LHCN-M2 (cell line): ENCODE measurements at places on chromosomes 11 and 22. TPM values are rescaled to one million over a fixed set of nuclear protein-coding genes. Genes with fewer than 3 reads are reported as not detected.

- no peak for DNase-seq
These were observed 37.2 kb upstream of the ETS1 start for GRCh38 chr11:128624269-128625175.

GRCh38 chr11:130766650-130767565 is 149.4 kb downstream of the SNX19 start:
- DNase-seq: no peak

- no peak for DNase-seq
These were observed 693.4 kb upstream of the CCDC90B start for GRCh38 chr11:83979593-83979992.

- peak; percentile 58 for DNase-seq
These were observed 14.7 kb downstream of the GLYATL2 start for GRCh38 chr11:58829786-58830185.

DNA sequence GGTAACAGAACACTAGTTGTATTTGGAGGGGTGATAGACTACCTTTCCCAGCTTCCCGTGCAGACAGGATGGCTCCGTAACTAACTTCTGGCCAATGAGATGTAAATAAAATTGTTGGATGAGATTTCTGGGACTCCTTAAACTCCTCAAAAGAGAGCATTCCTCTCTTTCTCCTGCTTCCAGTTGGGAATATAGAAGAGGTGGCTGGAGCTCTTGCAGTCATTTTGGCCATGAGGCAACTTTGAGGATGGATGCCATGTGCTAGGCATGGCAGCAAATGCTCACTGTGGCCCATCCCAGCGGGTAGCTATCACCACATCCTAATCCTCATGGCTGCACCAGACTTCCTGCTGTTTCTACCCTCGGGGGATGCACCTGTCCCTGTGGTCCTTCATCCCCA is 7.4 kb downstream of the MB start:
- DNase-seq: no peak

The OR8D1 gene
- not detected in 2 replicates for total RNA-seq

DNA sequence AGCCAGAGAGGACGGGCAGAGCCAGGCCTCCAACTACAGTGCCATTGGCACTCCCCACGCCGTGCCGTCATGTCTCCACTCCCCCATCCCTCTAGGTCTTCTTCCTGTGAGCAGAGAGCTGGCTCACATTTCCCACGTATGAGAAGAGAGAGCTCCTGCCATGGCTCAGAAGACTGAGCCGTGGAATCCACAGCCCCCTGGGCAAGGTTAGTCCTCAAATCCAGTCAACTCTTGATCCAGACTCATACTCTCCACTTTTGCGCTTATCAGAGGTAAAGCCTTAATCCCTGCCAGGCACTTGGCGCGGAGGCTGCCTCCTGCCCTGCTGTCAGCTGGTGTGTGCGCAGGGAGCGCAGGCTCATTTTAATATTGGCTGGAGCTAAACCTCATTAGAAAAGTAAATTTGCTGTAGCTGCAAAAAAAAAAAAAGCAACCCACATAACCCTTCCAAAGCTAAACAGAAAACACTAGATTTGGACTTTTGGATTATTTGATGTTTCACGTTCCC is 4.7 kb downstream of the B3GAT1 start:
- DNase-seq: no peak

GRCh38 chr11:69209421-69210309 is 53.9 kb downstream of the SMIM38 start:
- DNase-seq: no peak

- DNase-seq: no peak
These were observed 162.5 kb upstream of the ISX start for GRCh38 chr22:34903416-34903815.

DNA sequence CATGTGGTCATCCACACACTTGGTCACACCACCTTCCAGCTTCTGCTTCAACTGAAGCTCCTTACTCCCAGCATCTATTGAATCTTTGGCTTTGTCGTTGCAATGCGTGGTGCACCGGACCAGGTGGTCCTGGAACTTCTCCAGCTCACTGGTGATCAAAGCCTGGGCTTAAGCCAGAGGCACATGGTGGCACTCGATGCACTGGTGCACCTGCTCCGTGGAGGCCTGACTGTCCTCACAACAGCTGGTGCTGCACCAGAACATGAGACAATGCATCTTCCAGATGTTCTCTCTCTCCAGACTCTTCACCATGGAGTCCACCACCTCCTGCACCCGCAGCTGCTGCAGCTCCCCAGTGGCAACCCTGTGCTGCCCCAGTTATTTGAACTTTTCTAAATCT is 56.0 kb downstream of the CELSR1 start:
- DNase-seq: no peak

GRCh38 chr11:12182676-12183541 is 72.5 kb downstream of the MICAL2 start:
- DNase-seq: peak; percentile 99

The OR4D5 gene
- total RNA-seq: not detected in 2 replicates

The ASCC2 gene
- total RNA-seq: 36.0 and 36.9 TPM in 2 replicates

GRCh38 chr11:131748151-131749050 is 378.0 kb downstream of the NTM start:
- peak; percentile 67 for DNase-seq

DNA sequence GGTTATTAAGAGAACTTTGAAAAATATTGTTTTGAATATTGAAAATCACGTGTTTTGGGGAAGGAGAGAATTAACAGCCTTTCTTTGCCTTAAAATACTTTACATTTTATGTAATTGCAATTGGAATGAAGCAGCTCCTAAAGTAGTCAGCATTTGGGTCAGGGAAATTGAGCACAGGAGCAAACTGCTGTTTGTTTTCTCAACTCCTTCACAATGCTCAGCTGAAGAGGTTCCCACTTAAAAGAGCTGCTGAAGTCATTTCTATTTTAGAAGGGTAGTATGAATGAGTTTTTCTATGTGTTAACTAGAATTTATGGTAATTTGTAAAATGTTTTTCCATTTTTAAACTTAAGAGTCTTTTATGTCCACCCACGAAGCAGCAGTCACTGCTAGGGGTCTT is 8.1 kb upstream of the UCP2 start:
- DNase-seq: no peak

DNA sequence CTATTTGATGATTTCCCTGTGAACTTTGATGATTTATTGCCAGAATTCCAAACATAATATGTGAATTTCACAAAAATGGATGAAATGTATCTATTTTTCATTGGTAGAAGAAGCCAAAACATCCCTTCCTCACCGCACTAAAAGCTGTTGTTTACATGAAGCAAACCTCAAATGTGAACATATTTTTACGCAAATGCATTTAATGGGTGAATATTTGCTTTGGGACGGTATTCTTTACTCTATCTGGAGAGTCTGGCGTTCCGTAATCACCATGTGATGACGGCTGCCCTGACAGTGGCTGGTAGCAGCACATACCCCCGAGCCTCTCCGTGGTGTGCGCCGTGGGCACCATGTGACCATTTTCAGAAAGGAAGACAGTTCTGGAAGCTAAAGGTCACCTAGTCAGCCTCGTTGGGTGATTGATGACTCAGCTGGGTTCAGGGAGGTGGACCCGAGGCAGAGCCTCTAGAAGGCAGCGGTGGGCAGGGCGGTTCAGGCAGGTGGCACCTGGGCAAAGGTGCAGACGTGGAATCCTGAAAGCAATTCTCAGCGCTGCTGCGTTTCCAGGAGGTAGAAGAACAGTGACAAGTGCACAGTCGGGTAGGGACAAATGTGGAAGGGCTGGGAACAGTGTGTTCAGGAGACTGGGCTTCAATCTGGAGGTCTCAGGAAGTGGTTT is 45.3 kb downstream of the PPARA start:
- no peak for DNase-seq

DNA sequence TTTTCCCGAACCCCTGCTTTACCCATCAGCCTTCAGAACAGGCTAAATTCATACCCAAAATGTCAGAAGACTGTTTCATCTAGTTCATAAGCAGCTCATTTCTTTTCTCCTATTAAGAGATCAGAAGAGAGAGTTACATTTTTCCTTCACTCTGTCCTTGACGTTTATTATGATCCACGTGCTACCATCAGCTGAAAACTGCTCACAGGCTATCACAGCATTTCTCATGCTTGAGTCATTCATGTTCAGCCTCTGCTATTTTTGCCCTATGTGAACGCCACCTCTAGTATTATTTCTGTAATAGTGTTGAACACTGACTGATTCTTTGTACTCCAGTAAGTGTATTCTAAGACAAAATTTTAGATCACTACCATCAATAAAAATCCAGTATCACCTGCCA is 51.9 kb downstream of the SLC1A2 start:
- peak; percentile 78 for DNase-seq

DNA sequence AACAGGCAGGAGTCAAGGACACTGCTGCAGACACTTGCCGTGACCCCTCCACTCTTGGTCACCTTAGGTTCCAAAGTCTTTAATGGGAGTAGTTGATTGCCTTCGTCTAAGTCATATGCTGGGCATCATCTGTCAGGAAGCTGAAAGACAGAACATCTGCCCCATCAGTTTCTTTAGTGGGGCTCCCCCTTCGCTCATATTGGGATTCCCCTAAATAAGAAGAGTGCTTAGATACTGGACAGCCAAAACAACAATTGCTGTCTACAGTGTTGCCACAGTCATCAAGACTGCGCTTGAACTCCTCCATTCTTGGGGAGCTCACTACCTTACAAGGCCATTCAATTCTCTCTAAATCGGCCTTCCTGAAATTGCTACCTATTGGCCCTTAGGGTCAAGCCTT is 58.5 kb downstream of the UBASH3B start:
- no peak for DNase-seq

The MYRF gene
- 0.17 and 0.26 TPM in 2 replicates for total RNA-seq

DNA sequence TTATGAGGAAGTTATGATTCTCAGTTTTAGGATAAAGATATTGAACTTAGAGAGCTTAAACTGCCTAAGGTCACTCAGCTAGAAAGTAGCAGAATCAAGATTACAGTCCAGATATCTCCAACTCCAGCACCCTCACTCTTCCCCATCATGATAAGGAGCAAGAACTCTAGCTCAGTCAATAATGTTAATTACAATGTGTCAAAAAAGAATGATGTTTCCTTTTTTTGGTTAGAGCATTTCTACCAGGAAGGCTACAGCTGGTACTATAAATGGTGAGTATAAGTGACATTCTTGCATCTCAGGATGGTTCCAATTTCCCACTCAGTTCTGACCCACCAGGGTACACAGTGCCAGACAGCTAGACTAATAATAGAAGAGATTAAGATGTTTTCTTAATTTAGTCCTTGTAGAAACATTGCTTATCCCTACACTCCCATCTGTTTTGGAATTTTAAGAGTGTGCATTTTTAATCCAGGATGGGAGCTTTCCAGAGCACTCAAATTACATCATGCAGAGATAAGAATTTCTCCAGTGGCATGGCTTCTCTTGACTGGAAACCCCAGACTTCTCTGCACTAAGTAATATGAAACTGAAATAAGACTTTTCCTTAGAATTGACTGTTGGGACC is 21.6 kb upstream of the BBOX1 start:
- DNase-seq: no peak

The MMP3 gene
- 5.1 and 9.0 TPM in 2 replicates for total RNA-seq

GRCh38 chr11:65439331-65440181 is 17.0 kb downstream of the NEAT1 start:
- peak; percentile 39 for DNase-seq
